ENCODE measurements at places on chromosomes 6 and 20.

- no peak for DNase-seq
These were observed 10.2 kb upstream of the DNAJC5 start for GRCh38 chr20:63884506-63885263.

DNA sequence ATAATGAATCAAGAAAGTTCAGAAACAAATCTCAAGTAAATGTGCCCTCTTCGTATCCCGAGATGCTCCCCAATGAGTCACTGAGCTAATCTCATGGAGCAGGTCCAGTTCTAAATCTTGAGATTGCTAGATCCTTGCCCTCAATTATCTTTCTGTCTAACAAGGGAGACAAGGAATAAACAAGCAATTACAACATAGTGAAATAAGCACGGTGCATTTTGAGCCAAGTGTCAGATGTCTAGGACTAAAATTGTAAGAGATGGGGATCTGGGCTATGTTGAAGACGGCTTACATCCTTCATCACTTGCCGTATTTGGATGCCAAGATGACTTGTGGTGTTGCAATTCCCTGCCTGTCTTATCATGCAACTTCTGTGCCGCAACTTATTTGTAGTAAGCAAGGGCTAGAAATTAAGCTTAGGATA lies 56.5 kb upstream of the ADGRF1 start:
- DNase-seq = no peak

DNA sequence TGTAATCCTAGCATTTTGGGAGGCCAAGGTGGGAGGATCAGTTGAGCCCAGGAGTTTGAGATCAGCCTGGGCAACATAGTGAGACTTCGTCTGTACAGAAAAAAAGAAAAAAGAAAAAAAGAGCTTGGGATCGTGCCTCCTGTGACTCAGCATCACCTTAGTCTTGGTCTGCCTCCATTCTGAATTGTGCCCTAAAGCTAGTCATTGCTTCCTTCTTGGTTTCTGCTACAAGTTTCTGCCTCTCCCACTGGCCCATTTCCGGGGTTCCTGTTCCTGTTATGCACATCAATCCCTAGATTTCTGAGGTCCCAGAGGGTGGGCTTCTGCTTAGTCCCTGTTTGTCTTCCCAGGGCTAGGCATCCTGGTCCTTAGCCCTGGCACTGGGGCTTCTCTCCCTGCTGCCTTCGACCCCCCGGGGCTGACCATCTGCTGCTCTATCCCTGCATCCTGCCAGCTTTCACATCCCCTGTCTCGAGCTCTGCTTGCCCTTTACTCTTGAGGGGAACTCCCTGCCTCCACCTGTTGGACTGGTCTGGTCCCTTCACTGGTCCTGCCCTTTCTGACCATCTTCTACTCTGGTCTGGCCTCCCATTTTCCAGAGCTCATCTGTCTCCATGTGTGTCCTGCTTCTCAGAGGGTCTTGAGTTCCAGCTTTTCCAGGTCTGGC lies 77.5 kb upstream of the ESR1 start:
- no peak for DNase-seq

DNA sequence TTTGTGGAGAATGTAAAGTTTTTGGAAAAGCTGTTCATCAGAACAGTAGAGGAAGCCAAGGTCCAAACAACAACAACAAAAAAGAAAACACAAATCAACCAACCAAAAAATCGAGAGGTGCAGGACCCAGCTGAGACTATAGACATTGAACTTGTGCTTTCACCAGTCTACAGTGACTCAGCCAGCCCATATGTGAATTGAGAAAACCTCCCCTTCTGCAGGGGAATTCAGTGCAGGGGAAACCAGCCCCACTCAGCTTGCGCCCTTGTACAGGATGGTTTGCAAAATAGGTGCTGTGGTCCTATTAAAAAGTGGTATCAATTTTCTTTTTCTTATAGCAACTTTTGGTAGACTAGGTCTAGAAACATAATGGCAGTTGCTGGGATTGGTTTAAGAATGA lies 21.3 kb downstream of the MLIP start:
- DNase-seq = no peak

GRCh38 chr20:9867196-9867980 lies 28.5 kb upstream of the PAK5 start:
- no peak for DNase-seq

DNA sequence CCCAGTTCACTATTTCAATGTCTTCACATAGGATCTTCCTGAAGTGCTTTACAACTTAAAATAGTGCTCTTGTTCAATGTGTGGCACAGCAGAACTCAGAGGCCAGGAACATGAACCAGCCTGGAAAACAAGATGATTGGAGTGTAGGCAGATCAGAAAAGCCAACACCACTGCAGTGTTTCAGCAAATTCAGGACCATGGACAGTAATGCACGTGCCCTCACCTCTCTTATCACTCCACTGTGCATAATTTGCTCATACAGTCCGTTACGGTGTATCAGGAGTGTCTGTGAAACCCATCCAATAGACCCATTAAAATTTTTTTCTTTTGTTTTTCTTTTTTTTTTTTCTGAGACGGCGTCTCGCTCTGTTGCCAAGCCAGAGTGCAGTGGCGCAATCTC lies 27.6 kb upstream of the HACE1 start:
- DNase-seq = peak; percentile 49

- DNase-seq = no peak
These were observed 9.8 kb downstream of the LYRM4 start for GRCh38 chr6:5250911-5251310.

DNA sequence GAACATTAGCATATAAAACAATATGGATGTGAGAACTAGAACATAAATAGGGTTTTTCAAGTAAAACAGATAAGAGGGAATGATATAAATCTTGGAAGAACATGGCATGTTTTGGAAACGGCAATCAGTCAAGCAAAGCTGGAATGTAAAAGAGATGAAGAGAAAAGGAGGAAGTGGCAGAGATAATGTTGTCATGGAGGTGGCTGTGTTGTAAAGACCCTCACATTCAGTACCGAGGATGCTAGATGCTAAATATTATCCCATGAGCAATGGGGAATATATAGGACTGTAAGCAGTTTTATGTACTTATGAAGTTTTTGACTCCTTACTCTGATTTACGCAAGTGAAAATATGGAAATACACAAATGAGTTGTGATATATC lies 702 bp upstream of the RHAG start:
- DNase-seq = no peak

DNA sequence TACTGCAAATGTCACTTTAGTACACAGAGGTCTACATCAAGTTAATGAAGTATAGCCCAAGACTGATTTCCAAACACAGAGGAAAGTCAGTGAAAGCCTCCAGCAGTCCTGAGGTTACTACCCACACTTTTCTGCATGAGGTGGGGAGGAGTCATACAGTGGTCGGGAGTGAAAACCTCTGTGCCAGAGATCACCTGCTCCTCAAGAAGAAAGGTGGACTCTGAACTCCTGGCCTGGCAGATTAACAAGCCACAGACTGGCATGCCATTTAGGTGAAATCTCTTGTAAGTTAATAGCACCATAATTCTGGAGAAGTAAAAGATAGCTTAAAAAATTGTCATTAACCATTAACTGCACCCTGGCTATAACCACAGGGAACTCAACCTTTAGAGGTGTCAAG lies 125.0 kb upstream of the LAMP5 start:
- no peak for DNase-seq

DNA sequence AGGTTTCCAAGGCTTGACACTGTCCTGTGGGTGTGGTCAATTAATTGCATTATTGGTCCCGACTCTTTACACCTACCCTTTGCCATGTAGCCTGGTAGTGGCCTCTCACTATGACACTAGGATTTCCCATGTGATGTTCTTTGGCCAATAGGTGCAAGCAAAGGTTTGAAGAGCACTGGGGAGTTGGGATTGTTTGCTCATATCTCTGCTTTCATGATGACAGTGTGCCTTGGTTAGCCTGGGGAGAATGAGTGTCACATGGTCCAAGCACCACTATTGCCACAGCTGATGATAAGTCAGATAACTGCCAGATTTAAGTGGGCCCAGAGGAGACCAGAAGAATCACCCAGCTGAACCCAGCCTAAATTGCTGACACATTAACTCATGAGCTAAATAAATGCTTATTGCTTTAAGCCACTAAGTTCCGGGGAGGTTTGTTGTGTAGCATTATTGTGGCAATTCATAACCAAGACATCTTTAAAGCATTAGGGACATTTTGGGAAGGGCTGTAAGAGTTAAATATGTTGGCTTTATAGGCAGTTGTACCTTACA lies 17.2 kb upstream of the SCP2D1 start:
- no peak for DNase-seq

DNA sequence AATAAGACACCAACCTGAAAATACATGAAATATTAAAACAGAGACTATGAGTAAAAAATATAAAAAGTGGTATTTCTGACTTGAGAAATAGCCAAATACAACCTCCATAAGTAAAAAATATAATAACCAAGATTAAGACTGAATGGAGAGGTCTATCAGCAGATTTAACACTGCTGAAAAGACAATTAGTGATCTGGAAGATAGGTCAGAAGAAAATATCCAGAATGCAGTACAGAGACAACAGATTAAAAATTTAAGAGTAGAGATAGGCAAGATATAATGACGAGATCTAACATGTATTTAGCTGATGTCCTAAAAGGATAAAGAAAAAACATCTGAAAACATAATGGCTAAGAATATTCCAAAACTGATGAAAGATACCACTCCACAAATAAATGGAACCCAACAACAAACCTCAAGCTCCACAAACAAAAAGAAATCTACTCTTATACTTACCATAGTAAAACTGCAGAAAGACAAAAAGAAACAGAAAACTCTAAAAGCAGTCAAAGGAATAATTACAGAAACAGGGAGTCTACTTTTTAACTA lies 18.8 kb downstream of the ESF1 start:
- no peak for DNase-seq

DNA sequence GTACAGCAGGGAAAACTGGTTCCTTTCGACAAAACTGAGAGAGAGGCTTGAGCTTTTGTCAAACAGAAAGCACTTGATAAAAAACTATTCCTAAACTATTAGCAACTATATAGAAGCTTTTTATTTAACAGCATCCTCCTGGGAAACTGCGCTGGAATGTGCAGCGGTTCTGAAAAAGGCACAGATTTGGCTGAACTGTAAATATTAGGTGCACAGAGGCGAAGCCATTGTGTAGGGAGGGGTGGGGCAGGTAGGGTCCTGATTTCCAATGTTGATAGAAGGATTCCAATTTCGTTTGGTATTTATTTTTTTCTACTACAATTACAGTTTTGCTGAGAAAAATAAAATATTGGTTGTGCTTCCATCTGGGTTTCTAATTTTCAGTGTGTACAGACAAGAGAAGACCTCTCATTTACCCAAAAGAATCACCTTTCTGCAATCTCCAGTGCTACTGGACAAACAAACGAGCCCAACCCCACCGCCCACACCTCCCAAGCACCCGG lies 698 bp upstream of the SH3BGRL2 start:
- DNase-seq = no peak
